IPS DF 6.9 (cell line): ENCODE measurements at places on chromosomes 1 and 21.

DNA sequence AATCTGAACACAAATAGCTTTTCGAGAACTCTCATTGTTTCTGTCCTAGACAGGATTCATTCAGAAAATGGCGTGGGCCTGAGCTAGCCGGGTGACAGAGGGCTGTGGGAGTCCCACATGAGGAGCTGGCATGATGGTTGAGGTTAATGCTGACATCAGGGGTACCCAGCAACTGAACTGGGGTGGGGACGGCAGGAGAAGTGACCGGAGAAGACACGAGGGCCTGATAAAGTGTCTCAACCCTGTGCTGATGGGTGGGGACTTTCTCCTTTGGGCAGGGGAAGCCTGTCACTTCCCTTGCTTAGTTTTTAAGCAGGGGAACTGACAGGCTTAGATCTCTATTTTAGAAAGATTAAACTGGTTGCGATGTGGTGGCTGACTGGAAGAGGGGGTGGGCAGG is 14.6 kb downstream of the CHIT1 start:
- no peak for DNase-seq

DNA sequence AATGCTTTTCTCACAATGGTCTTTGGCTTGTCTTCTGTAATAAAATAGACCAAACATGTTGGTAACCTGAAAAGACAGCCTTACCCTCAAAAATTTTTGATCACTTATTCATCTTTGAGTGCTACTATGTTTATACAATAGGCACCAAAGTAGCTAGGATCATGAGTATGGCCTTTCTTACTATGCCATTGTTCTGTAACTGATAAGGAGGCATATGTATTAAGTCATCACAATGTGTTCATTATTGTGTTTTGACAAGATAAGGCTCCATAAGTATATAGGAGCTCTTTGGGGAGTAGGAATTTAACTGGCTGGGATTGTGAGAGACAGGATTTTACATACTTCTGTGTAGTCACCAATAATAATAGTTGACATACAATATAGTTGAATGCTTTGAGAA is 675 bp downstream of the TMCO2 start:
- no peak for DNase-seq

DNA sequence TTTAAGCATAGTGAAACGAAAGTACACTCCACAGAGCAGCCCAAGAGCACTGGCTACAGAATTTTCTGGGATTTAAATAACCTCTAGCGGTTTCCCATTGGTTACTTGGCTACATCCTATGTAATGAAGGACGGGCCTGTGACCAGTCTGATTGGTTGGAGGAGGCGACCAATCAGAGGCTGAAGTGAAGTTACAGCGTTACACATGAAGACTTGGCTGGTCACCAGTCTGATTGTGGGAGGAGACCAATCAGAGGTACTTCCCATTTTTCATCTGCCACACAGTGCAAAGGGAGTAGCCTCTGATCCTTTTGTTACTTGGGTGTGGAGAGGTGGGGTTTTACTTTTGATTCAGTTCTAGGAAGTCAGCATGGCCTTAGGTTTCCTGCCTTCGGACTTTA is 142.7 kb upstream of the SERTAD4 start:
- DNase-seq = no peak

- DNase-seq = no peak
These were observed 1095.0 kb upstream of the B3GALT2 start for GRCh38 chr1:194281376-194281775.

DNA sequence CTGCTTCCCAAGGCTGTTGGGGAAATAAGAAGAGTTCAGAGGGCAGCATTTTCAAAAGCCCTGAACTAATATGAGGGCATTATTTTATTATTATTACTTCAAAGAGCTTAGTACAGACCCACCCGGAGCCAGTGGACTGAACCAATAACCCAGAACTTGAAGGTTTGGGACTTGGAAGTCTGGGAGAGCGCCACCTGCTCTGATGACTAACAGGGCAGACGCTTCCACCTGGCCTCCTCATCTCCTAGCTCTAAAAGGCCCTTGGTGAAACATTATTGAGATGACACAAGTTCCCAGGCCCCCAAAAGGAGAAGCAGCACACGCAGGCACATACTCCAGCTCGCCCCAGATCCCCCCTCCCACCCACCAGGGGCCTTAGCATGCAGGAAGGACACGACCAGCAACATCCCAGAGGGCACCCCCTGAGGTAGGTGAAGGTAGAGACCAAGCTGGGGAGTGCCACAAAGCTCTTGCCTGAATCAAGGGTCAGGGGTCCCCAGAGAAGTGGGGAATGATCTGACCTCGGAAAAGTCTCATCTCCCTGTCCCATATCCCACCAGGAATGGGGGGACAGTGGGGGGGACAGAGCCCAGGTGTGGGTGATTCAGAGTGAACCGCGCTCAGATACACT is 1.3 kb downstream of the DLGAP3 start:
- no peak for DNase-seq

DNA sequence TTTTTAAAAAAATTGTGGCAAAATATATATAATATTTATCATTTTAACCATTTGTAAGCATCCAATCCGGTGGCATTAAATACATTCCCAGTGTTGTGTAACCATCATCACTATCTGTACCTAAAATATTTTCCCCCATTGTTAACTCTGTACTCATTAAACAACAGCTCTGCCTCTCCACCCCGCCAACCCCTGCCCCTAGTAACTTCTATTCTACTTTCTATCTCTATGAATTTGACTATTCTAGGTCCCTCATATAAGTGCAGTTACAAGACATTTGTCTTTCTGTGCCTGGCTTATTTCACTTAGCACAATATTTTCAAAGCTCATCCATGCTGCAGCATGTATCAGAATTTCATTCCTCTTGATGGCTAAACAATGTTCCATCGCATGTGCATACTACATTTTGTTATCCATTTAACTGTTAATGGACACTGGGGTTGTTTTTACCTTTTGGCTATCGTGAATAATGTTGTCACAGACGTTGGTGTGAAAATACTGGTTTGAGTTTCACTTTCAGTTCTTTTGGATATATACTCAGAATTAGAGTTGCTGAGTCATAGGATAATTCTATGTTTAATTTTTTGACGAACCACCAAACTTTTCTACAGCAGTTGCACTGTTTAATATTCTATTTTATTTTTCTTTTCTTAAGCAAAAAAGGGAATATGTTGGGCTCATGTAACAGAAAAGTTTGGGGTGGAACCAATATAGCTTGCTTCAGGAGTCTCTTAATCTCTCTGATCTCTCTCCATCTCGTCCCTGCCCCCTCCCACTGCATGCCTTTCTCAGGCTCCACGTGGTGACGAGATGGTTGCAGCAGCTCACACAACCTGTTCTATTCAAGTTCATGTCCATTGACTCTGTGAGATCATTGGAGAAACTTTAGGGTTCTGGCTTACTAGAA is 25.2 kb upstream of the RCAN1 start:
- DNase-seq = no peak
